Kidney tubule cell (primary cell): ENCODE measurements at places on chromosomes 2 and 18.

GRCh38 chr2:231707625-231707926 lies 749 bp upstream of the PTMA start:
- DNase-seq, result no peak

DNA sequence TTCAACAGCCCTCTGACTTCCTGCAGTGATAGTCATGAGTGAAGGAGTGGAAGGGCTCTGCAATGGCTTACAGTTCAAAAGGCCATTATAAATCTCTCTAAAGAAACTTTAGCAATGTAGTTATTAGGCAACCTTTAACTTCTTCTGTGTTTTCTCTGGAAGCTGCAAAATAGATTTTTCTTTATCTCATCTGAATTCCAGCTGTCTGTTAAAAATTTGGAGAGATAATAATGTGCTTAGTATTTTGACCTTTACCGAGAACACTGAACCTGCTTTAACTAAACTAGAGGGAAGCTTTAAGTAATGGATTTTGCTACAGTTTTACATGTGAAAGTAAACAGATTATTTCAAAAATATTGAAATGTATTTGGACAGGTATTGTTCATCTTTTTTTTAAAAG lies 847.9 kb downstream of the ERBB4 start:
- no peak for DNase-seq

DNA sequence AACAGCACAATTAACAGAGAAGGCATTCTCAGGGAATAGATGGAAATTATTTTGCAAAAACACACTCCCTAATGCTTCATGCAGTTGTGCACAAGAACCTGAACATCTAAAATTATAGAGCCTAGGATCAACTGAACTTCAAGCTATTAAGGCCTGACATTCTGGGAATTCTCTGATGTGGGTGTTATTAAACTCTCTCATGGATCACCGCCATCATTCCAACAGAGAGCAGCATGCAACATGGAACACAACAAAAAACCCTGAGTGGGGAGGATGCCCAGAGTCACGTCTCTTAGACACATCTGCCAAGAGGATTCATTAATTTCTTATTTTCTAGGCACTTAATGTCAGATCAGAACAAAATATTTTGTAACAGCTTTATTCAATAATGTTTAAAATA lies 543.8 kb downstream of the ERBB4 start:
- DNase-seq, result no peak

DNA sequence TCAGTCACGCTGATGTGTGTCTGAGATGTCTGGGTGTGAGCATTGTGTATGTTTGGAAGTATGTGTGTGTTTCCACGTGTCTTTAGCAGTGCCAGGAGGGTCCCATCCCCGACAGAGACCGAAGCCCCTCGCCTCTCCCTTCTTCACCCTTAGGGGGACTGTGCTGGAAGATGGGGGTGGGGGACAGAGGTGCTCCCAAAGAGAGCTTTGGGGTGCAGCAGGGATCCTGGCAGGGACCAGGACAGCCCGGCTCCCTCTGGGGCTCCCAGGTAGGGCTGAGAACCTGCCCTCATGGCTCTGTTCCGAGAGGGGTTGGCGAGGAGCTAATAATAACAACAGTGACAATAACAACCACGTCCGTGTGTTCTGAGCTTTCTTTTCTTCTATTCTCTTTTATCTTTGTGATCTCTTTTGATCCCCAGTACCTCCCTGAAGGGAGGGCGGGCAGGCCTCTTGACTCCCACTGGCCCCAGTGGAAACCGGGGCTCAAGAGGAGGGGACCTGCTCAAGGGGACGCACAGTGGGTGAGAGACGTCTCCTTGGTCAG lies 57.6 kb downstream of the SMAD7 start:
- DNase-seq, result no peak
